ENCODE measurements at places on chromosomes 5 and 9.

DNA sequence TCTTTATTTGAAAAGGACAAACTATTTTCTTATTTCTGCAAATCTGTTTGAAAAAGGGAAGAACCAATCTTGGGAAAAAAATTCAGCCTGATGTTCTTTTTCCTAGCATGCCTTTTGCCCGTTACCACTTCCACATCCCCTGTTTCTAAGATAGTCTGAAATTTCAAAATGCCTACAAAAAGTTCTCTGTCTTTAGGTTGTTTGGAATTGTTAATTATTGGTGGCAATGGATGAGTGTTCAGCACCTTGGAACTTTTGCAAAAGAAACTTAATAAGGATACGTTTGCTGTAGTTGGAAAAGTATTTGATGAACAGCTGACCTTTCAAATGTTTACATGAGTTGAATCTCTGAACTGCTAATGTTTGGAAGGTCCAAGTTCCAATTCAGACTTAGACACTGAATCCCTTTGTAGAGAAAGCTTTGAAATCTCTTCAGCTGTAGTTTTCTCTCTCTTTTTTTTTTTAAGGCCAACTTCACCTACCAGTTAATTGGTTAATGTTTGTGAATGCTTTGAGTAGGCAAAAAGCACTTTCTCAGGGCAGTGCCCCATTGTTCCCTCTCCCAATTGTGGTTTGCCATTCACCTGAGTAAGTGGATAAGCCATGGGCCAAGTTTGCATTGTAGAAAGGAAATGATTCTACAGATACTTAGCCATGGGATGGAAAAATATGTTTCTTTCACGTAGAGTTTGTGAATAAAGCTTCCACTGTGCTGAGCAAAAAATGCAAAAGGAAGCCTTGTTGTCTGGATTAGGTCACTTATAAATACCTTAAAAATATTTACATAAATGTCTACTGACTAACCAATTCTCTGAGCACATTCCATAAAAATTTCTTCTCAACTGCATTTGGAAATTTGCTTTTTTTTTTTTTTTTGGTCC is 156.4 kb upstream of the ELL2 start:
- DNase-seq = peak; percentile 55

DNA sequence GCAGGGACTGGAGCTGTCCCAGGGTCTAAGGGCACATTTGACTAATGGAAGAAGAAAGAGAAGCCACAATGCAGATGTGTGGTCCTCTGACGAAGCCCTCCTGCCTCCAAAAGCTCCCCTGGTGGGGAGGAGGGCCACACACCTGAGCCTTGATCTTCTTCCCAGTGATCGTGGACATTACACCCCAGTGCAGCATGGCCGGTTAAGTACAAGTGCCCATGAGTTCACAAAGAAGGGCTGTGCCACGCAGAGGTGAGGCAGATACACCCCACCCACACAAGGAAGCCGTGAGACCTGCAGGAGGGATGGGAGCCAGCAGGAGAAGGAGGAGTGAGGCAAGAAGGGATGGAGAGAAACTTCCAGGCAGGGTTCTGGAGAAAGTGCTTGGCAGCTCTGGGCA is 199.0 kb upstream of the MVB12B start:
- DNase-seq = no peak

DNA sequence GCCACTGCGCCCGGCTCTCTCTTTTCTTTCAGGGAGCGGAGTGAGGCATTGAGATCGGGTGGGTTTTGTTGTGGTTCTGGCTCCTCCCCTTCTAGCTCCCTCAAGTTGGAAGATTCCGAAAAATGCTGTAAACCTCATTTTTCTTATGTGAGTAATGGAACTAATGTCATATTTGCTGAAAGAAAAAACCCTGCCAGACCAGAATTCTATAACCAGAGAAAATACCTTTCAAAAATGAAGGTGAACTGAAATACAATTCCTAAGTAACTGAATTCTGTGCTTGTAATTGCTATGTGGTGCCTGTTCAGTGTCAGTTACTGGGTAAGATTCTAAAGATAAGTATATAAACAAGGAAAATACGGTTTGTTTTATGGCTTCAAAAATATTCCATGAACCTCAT is 30.9 kb upstream of the CDK20 start:
- peak; percentile 55 for DNase-seq

GRCh38 chr9:95648225-95648624 is 131.5 kb upstream of the PTCH1 start:
- DNase-seq = no peak

- DNase-seq = peak; percentile 17
Observed at GRCh38 chr5:91182763-91183162, 200.4 kb downstream of the ARRDC3 start.

- DNase-seq = peak; percentile 71
Observed at GRCh38 chr5:94433397-94434163, 184.8 kb downstream of the KIAA0825 start.

GRCh38 chr9:18422296-18423036 is 51.5 kb upstream of the ADAMTSL1 start:
- no peak for DNase-seq

GRCh38 chr9:104861397-104861796 is 66.6 kb downstream of the ABCA1 start:
- DNase-seq = no peak

DNA sequence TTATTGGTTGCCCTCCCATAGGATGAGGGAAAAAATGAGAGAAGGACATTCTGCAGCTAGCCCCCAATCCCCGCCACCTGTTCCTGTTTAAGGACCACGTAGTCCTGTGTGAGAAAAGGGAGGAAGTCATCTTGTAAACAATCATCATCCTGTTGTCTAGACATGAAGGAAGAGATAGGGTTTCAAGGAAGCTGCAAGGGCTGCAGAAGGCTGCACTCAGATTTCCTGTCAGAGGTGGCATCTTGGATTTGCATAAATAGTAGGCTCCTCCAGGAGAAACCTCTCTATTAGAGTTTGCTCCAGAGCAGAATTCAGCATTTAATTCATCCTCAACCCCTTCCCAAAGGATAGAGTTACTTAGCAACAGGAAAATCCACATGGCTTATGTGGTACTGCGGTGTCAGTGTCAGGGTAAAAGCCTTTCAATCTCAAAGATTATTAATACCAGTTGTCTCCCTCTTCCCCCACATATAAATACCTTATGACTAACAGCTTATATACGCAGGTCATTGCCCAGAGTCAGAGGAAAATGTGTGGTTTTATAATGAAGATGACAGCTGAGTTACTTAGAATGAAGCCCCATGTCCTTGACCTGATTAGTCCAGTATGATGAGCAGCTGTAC is 4.6 kb upstream of the DNAJC18 start:
- peak; percentile 93 for DNase-seq

- no peak for DNase-seq
Observed at GRCh38 chr5:140982083-140982716, 15.9 kb downstream of the PCDHAC2 start.

- no peak for DNase-seq
Observed at GRCh38 chr9:92986176-92987119, 39.1 kb downstream of the FGD3 start.

GRCh38 chr5:163079618-163080017 is 357.8 kb upstream of the CCNG1 start:
- DNase-seq = no peak

- DNase-seq = no peak
Observed at GRCh38 chr9:130522233-130522808, 57.1 kb upstream of the FUBP3 start.

DNA sequence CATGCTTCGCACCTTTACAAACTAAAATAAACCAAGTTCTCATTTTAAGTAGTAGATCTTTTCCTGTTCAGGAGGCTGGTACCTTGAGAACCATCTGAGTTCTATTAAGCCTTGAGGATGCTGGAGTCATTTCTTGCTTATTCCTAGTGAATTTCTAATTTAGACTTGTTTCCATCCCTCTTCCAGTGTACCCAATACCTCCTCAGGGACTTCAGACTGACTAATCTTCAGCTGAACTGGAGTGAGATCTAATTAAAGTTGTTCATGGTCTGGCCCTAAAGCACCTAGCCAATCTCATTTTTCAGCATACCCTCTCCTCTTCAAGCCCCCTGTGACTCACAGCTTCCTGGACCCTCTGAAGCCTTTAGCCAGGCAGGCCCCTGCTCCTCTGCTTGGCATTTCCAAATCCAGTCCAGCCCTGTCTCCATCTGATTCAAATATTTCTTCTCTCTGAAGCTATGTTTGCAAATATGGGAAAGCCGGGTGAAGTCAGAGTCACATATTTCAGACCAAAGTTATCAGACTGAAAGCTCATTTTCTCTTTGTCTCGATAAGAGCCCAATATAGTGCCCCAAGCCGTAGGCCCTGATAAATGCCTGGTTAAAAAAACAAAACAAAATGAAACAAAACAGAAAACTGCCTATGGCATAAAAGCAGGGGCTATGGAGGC is 19.4 kb upstream of the TNFSF15 start:
- no peak for DNase-seq

- DNase-seq = no peak
Observed at GRCh38 chr5:72036951-72037350, 70.3 kb upstream of the MAP1B start.

GRCh38 chr9:77435688-77436087 is 212.4 kb downstream of the GNA14 start:
- DNase-seq = peak; percentile 49

GRCh38 chr9:135166565-135166964 is 79.1 kb downstream of the OLFM1 start:
- no peak for DNase-seq

DNA sequence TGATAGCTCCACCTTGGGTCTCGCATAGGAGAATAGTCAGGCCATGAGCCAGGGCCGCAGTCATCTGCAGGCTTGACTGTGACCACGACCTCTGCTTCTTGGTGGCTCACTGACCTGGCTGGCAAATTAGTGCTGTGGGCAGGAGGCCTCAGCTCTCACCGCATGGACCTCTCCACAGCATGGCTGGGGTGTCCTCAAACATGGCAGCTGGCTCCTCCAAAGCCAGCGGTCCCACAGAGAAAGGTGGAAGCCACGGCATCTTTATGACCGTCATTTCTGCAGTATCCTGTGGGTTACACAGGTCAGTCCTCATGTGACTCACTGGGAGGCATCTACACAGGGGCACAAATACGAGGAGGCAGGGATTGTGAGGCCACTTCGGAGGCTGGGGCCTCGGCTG is 43.2 kb upstream of the SAP30L start:
- no peak for DNase-seq

DNA sequence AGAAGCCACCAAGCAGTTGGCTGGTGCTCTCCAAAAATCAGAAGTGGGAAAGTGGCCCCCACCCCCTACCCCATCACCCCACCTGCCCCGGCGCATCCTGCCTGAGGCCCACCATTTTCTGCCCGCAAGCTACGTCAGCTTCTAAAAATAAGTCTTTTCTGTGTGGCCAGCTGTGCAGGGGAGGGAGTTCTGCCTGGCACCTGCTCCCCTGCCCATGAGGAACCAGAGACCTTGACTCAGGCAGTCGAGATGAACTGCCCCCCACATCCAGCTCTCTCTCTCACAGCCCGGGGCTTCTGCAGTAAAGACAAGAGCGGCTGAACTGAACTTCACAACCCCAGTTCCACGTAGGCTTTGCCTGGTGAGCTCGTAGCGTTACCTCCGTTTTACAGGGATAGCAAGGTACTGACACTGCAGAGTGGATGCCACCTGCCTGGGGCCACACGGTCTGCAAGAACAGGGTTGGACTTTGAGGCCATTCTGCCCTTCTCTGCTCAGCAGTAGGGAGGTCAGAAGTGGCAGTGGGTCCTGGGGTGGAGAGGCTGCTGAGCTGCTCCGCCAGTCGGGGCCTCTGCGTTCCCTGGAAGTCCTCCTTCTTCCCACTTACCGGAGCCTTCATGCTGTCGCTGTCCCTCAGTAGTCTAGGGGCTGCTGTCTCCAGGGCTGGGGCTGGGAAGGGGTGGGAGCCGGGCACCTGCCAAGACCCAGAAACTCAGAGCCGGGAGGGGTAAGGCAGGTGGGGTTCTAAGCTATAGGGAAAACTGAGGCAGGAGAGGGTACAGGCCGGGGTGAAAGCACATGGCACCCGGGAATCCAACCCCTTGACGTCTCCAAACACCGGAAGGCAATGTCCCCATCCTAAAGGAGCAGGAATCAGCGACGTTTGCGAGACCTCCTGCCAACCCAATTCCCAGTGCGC is 781 bp downstream of the ST6GALNAC4 start:
- DNase-seq = no peak

DNA sequence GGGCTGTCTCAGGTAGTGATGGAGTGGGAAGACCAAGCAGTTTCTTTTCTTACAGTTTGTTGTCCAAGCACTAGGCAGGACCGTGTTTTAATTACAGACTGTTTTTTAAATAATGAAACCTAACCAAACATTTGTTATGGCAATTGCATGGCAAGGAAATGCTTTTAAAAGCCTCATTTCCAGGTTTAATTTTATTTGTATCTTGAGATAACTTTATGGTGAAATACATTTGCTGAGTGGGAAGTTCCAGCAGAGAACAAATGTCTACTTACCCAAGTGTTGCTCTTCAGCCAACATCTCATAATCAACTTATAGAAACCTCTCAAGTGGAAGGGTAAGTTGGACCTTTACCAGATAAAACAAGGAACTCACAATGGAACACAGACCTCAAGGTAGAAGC is 11.8 kb upstream of the LHFPL2 start:
- no peak for DNase-seq

DNA sequence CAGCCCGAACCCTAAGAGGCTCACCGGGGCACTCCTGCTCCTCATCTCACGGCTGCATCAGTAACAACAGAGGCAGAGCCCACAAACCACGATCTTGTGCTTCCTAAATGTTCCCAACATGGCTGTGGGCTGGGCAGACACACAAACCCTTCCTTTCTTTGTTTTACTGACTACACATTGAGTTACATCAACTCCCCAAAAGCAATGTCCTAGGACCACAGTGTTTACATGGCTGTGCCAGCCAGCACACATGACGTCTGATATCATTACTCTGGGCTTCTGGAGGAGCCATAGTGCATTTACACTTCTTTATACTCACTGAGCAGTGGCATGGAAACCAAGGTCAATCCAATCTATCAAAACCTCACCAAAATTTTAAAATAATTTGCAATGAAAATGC is 101.4 kb downstream of the LHFPL2 start:
- DNase-seq = no peak

GRCh38 chr5:132766020-132766805 is 10.8 kb downstream of the SEPTIN8 start:
- no peak for DNase-seq

DNA sequence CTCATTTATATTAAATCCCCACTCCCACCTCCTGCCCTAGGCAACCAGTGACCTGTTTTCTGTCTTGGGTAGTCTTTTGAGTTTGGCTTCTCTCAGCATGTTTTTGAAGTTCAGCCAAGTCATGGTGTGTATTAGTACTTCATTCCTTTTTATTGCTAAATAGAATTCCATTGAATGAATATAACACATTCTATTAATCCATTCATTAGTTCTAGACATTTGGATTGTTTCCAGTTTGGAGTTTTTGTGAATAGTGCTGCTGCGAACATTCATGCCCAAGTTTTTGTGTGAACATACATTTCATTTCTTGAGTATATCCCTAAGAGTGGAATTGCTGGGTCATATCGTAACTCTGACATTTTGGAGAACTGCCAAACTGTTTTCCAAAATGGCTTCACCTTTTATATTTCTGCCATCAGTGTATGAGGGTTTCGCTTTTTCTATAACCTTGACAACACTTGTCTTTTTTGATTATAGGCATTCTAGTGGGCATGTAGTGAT is 2.7 kb downstream of the ZNF346 start:
- DNase-seq = peak; percentile 36

Measured in fibroblast of skin of right quadriceps (primary cell).